ENCODE measurements at places on chromosomes 5 and 9. TPM values are rescaled to one million over a fixed set of nuclear protein-coding genes. Genes with fewer than 3 reads are reported as not detected.

The NR2F1 gene
- 1.5 TPM for total RNA-seq

- no peak for DNase-seq
These were observed 442.2 kb upstream of the MPDZ start for GRCh38 chr9:13721481-13722235.

DNA sequence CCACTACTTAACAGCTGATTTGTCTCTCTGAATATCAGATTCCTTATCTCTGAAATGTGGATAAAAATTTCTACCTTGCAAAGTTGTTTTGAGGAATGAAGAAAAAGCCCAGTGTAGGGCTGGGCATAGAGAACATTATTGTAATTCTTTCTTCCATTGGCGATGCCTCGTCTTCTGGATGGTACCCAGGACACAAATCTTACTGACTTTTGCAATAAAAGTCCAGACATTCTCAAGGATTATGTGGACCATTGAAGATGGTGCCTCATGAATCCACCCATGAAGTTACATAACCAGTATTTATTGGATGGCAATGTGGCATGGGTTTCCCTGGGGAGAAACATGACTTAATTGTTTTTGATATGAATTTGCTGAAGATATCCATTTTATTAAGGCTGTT, 33.1 kb downstream of the NNT start:
- DNase-seq: no peak

DNA sequence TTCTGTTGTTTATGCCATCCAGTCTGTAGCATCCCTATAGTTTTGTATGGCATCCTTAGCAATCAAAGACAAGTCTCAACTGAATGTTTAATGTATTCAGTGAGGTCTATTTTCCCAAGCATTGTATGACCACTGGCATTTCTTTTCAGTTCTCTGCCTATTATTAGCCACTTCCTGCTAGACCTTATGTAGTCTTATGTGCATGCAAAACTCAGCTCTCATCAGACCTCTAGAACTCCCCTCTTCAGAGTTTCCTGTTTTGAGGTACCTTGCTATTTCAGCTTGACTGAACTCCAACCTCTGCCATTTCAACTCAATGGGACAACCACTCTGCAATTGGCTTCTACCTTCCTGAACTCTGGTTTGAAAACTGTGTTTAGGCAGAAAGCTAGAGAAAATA, 113.2 kb downstream of the SLC25A46 start:
- DNase-seq: no peak

GRCh38 chr9:102482776-102483175, 512.4 kb upstream of the CYLC2 start:
- DNase-seq: no peak

DNA sequence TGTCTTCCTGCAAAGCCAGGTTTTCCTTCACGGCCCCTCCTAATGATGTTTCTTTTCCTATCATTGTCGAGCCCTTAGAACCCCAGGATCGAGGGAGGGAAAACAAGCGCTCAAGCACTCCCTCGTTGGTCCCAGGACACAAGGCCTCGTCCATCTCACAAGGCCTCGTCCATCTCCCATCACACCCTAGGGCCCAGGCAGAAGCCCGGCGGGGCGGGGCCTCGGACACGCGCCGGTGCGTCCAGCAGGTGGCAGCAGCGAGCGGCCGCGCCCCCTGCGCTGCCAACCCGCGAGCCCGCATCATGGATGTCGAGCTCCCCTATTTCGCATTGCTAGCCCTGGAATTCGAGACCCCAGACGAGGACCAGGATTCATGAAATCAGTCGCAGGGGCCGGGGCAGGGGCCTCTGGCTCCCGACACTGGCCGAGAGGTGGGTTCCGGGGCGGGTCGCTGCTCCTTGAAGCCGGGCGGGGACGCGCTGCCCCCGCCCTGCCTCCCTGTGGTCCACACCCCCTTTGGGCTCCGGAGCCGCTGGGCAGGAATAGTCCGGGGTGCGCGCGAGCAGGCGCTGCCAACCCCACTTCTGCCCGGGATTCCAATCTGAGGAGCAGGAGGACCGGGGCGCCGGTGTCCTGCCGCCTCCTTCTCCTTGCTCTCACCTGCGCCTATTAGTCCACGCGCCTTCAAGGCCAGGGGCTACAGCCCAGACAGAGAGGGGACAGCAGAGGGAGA, at the start of gene ABLIM3:
ABLIM3 (plus strand) TSS at position 270 of the 733 bp plus-strand sequence. CDS start 603 bp downstream, outside the sequence.
- DNase-seq: peak; percentile 76

DNA sequence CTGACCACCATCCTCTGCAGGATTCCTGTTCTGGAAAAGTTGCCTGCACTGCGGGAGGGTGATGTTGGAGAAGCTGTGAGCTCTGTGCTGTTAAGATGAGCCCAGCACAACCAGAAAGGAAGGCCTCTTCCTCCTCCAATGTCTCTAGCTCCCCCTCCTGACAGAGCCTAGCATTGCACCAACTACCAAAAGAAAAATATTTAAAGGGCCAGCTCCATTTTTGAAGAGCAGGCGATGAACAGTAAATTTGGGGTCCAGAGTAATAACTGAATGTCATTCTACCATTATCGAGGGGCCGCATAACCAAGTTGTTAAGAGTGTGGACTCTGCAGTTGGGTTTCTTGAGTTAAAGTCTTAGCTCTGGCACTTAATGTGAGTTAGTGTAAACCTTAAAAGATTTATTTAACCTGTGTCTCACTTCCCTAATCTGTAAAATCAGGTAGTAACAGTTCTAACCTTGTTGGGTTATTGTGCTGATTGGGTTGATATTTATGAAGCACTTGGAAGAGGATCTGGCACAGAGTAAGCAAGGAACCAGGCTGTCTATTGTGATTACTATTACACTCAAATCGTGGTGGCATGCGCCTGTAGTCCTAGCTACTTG, 3.9 kb downstream of the TEX53 start:
- DNase-seq: peak; percentile 80

DNA sequence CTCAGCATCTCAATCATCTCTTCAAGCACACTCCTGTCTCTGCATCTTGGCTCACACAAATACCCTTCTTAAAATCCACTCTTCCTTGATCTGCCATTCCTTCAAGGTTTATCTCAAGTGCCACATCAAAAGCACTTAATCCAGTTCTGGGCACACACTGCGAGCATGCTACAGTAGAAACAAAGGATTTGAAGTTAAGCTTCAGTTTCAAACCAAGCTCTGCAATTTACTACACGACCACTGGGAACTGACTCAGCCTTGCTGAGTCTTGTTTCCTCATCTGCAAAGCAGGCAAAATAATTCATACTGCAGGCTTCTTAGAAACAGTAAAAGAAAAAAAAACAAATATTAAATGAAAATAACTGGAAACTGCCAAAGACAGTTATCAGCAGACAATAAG, 50.5 kb upstream of the CTNNAL1 start:
- no peak for DNase-seq

The SLC26A2 gene
- total RNA-seq: 7.0 TPM

The ZNF354B gene
- total RNA-seq: 22.0 TPM

- DNase-seq: no peak
These were observed 240.1 kb downstream of the TRPM3 start for GRCh38 chr9:70881333-70881732.

DNA sequence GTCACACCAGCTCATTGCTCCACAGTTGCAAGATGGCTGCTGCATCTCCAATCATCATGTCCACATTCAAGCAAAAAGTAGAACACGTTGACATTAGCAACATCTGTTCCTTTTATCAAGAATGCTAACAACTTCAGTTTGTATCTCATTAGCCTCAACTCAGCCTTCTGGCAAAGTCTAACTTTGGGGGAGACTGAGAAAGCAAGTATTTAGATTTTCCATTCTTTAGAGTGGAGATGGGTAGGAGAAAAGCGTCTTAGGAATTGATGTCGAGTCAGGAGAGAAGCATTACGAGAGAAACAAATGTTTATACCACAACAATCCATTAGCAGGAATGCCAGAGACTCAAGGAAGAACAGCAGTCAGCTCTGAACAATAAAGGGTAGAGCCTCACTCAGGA, 446.3 kb downstream of the ENC1 start:
- DNase-seq: no peak

The SPATA31E1 gene
- not detected for total RNA-seq

The ZDHHC11 gene
- 12.7 TPM for total RNA-seq
